ENCODE measurements at places on chromosomes 7 and 10.

- DNase-seq: no peak
Measured at GRCh38 chr10:125687507-125688185, 4.7 kb upstream of the TEX36 start.

GRCh38 chr7:54153462-54153861 is 388.7 kb upstream of the VSTM2A start:
- DNase-seq: no peak

GRCh38 chr10:124250506-124250905 is 157.1 kb upstream of the CHST15 start:
- DNase-seq: no peak

DNA sequence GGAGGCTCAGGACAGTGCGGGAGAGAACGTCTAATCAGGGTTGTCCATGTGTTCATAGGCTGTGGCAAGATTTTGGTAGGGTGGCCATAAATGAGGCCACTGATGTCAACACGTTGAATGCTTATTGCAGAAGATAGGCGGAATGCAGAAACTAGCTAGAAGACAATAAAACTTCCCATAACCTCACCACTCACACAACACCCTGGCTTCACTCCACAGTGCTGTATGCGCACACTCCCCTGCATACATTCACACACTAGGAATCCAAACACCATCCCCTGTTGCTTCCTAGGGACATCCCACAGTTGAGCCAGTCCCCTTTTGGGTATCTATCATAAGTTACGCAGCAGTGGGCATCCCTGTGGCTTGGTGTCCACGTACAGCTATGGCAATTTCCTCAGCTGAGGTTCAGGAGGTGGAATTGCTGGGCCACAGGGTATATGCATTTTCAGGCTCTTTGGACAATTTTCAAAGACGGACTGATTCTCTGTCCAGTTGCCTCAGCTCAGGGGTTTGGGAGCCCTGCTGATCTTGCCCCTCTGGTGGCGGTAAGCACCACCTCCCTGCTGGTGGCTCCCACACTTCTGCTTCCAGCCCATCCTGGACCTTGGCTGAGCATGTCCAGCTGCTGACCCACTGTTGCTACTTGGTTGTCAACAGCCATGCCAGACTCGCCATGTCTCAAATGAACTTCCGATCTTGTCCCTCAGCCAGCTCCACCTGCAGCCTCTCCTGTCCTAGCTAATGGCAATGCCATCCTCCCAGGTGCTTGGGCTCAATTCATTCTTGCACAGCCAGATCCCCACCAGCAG is 36.4 kb downstream of the CDH23 start:
- DNase-seq: no peak

GRCh38 chr7:92797693-92798092 is 38.7 kb downstream of the CDK6 start:
- DNase-seq: peak; percentile 68

DNA sequence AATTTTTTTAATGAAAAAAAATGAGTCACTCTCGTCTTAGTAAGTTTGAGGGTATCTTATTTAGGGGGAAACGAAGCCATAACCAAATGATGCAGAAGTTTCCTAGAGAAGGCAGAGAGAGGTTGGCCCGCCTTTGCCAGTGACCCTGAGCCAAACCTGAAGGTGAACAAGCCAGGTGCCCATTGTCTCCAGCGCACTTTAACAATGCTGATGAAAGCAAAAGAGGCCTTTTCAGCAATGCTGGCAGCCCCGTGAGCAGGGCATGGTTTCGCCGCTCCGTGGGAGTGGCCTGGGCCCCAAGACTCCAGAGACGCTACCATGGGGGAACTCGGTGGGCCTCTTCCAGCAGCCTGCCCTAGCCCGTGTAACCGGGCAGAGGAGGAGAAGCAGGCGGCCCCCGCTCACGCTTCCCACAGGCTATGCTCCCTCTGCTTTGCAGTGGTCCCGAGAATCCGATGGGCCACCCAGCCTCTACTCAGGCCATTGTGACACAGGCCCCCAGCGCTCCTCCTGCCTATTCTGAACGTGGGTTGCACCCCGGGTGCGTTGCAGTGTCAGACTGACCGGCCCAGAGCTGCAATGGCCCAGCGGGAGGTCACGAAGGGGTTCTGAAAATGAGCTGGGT is 14.0 kb upstream of the UNCX start:
- DNase-seq: no peak

- DNase-seq: no peak
Measured at GRCh38 chr10:26650406-26650805, 47.1 kb upstream of the PDSS1 start.

- DNase-seq: no peak
Measured at GRCh38 chr10:5556576-5556975, 31.8 kb downstream of the CALML3 start.

DNA sequence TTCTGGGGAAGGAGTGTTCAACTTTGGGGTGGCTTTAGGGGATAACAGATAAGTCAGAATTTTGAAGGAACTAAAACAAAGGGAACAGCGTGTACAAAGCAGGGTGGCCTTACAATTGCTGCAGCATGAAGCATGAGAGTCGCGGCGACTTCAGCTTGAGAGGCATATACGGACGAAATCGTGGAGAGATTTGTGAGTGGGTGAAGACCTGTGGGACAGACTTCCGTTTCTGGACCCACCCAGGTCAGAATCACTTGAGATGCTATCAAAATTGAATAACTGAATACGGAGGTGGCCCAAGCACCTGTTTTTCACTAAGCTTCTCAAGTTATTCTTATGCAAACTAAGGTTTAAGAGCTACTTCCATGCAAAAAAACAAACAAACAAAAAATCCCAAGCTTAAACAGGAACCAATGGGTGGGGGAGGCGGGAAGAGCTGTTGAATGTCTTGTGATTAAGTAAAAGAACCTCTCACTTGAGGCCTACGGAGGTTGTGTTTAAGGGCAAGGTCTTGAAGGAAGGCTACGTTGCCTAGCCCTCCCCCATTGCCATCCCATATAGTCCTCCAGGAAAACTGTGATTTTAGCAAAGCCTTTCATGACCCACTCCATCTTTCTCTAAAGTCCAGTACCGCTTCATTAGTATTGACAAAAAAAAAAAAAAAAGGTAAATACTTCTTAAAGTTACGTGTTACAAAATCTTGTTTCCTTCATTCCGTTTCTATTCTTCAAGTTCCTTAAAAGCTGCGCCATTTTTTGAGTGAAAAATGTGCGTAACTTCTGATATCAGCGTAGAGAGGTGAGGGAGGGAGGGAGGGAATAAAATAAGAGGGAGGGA is 1.3 kb upstream of the TRIM24 start:
- no peak for DNase-seq

GRCh38 chr7:16975712-16976111 is 93.9 kb upstream of the AGR3 start:
- no peak for DNase-seq

- no peak for DNase-seq
Measured at GRCh38 chr10:6056411-6057135, 5.6 kb downstream of the IL2RA start.

GRCh38 chr7:27872356-27873275 is 132.7 kb downstream of the TAX1BP1 start:
- no peak for DNase-seq

DNA sequence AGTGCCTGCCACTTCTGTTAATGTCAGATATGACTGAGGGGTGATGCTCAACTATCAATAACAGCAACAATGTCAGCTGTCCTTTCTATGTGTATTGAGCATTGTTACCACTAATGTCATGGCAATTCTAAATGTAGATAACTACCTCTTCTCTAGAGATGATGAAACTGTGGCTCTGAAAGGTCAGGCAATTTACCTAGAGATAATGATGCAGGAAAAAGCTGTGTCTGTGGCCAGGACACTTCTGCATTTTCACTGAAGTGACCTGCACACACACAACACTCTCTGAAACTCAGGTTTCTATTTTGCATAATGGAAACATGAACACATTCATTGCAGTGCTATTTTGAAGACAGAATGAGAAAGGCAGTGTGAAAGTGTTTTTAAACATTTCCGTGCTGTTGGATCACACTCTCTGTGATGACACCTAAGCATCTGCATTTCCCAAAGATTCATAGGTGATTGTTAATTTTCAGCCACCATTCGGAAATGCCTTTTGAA is 148.2 kb downstream of the KCND2 start:
- DNase-seq: no peak

- no peak for DNase-seq
Measured at GRCh38 chr7:80816806-80817205, 102.0 kb downstream of the SEMA3C start.

- DNase-seq: no peak
Measured at GRCh38 chr10:83078645-83079044, 1060.7 kb upstream of the GHITM start.

DNA sequence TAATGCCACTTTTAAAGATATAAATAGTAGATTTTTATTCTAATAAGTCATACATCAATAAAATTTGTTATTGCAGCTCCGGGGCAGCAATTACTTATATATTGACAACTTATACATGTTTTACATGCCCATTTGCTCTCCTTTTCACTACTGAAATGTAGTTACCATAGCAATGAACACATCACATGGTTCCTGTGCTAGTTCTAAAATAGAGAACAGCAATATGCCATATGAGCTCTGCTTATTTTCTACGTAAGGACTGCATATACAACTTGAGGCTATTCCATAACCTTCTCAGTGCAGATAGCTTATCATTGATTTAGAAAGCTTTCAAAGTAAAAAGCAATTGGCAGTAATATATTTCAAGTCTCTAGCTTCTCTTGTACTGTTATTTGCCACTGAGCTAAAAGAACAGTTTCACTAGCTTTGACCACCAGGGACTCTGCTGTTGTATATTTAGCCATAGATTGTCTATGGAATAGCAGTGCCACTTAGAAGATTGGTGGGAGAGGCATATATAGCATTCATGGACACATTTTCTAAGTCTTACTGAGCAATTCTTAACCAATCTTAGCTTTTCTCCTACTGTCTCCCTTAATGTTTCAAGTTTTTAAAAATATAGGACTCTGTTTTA is 270.2 kb upstream of the KAT6B start:
- no peak for DNase-seq

DNA sequence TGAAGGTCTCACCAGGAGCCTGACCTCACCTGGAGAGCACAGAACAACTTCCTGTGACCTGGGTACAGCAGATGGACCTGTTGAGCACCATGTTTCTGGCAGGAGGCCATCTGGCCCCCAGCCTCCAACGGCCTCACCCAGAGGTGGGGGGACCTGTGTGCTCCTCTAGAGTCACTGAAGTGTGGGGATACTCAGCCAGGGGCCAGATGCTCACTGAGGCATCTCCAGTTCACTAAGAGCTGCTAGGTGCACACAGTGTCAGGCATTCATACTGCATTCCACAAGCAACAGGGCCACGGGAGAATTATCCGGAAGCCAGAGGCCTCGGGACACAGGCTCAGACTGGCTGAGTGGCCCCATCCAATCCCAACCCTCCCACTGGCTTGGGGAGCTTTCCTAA is 161.4 kb downstream of the TCERG1L start:
- no peak for DNase-seq

DNA sequence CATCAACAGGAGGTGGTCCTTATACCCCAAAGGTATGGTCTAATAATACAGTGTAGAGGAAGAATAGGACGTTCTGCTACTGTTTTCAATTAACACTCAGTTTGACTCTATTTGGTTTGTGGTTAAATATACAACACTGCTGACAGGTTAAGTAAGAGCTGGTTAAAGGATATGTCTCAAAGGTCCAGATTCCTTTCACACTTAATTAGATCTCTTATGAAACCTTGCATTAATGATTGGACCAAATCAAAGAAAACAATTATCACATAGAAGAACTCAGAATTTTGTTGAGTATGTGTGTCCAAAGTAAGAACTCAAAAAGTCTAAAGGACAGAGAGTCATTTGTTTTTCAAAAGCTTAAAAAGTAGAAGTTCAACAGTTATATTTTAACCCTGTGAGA is 18.0 kb downstream of the MRLN start:
- no peak for DNase-seq

DNA sequence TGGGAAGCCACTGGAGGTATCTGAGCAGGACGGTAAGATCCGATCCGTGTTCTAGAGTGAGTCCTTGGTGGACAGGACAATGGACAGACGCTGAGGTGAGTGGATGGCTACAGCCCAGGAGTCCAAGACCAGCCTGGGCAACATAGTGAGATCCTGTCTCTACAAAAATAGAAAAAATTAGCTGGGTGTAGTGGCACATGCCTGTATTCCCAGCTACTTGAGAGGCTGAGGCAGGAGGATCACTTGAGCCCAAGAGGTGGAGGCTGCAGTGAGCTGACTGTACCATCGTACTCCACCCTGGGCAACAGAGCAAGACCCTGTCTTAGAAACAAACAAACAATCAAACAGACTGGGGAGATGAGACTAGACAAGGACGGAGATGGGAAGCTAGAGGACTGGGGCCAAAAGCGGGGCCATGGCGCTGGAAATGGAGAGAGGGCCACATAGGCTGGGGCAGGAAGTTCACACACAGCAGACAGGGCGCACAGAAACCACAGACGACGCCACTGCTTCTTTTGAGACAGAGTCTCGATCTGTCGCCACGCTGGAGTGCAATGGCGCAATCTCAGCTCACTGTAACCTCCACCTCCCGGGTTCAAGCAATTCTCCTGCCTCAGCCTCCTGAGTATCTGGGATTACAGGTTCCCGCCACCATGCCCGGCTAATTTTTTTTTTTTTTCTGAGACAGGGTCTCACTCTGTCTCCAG is 24.7 kb downstream of the DAGLB start:
- peak; percentile 25 for DNase-seq

DNA sequence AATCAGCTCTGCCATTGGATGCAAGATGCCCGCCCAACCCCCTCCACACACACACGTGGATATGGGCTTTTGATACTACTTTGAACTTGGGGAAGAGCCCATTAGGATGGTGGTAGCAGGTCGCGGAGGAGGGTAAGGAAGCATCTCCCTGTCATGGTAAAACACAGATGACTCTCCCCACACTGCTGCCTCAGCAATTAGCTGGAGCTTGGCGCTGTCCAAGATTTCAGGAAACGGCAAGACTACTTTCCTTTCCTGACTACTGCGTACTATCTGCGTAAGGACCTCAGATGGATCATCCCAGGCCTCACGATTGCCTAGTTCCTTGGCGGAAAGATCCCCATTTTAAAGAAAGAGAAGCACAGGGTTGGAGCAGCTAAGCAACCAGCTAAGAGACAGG is 134.3 kb downstream of the C10orf90 start:
- no peak for DNase-seq

- DNase-seq: no peak
Measured at GRCh38 chr10:32232378-32232777, 114.6 kb downstream of the EPC1 start.

- peak; percentile 41 for DNase-seq
Measured at GRCh38 chr10:69335063-69335587, 56.8 kb downstream of the HK1 start.

GRCh38 chr7:78261302-78261701 is 462.7 kb downstream of the PHTF2 start:
- DNase-seq: no peak
